ENCODE measurements at places on chromosomes 3 and 15.

DNA sequence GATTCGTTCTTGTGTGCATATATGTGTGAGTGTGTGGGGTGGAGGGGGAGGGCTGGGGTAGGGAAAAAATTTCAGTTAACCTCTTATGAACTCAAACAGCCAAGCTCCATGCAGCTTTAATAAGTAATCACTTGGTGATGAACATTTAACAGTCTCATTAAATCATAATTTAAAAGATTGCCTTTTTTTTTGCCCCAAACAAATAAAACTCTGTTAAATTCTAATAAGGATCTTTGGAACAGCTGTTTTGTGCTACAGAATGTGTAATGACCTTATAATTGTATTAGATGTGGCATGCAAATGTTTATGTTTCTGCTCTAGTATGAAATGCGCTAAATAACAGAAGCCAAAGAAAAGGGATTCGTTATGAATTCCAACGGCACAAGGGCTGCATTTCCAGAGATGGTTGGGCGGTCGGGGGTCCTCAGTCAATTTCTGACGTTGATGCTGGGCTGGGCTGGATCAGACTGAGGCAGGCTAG, 80.0 kb upstream of the RORA start:
- DNase-seq, result no peak

GRCh38 chr3:188900421-188900951, 271.3 kb upstream of the TPRG1 start:
- DNase-seq, result no peak

GRCh38 chr15:76588811-76589747, 252.5 kb downstream of the ISL2 start:
- DNase-seq, result no peak

DNA sequence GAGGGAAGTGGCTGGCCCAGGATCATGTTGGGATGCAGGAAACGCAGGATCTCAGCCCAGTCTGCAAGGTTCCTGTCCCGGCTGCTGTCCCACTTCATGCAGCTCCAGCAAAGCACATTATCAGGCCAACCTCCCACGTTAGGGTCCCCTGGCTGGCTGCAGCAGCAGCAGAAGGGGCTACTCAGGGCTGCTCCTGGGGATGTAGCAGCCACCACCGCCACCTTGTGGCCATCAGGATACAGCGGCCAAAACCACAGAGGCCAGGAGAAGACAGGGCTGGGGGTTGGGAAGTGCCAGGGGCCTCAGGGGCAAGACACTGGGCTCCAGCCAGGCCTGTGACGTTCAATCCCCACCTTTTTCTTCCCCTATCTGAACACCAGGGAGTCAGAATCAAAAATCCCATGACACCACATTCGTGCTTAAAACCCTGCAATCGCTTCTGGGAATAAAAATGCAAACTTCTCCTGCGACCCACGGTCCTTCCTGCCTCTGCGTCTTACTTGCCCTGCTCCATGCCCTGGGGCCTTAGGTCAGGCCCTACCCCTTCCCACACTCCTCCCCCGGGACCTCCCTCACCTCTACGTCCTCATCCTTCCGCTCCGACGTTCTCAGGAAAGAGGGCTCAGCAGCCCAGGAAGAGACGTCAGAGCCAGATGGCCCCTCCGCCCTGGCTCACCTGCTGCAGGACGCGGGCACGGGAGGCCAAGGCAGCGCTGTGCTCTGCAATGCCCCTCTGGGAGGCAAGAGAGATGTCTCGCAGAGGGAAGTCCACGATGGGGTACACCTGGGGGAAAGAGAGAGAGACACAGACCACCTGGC, 21.5 kb downstream of the SSUH2 start:
- DNase-seq, result peak; percentile 76

Measured in SHP77 (cell line).